ENCODE measurements at places on chromosomes 4 and X.

DNA sequence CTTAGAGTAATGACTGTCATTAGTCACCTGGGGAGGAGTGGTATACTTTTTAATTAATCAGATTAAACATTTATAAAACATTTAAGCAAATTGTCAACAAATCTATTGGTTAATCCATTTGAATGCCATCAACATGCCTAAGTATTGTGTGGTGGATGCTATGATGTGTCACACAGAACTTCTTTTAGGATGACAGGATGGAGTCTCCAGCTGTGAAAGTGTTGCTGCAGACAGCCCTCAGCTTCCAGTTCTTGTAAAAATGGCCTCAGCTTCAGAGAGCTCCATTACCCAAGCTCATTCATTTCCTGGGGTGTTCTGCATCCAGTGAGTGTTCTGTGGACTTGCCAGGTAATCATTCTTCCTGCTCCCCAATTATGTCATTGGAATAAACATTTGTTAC is 74.3 kb upstream of the CLNK start:
- no peak for DNase-seq

DNA sequence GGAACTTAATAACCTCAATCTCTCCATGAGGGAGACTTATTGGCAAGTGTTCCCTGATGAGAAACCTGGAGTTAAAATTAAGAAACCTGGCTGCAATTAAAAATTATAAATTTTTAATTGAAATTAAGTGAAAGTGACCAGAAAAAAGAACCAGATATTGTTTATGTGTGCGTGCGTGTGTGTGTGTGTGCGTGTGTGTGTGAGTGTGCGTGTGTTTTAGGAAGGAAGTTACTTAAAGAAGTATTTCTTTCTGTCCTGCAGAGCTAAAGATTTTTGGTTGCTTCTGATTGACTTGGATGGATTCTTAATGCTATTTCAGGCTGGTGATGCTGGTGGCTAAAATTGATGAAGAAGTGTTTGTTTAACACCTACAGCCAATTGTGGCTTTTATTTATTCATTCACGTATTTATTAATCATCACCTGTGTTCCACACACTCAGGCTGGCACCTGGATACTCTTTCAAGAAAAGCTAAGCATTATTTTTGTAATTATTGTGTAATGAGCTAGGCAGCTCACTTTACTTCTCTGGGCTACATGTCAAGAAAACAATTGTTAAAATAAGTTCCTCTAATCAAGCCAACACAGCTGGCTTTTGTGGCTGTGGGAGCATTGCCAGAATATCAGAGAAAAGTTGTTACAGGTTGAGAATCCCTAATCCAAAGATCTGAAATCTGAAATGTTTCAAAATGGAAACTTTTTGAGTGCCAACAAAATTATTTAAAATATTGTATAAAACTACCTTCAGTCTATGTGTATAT is 68.5 kb downstream of the CEP44 start:
- DNase-seq = peak; percentile 15

- no peak for DNase-seq
Measured at GRCh38 chr4:184748251-184748652, 14.4 kb upstream of the CENPU start.

- no peak for DNase-seq
Measured at GRCh38 chr4:13907255-13907751, 279.8 kb upstream of the BOD1L1 start.

- no peak for DNase-seq
Measured at GRCh38 chrX:107825698-107826237, at the start of gene MID2. TSS of gene MID2 (plus strand) at chrX:107825866. CDS start at chrX:107826427, 561 bp downstream.

All from spinal cord (tissue), 10 donors.